ENCODE measurements at places on chromosomes 4 and X. TPM values are rescaled to one million over a fixed set of nuclear protein-coding genes. Genes with fewer than 3 reads are reported as not detected.

WDR45 gene
- 68.1 TPM for total RNA-seq

PRKX gene
- total RNA-seq, result 3.8 TPM

HSFX4 gene
- total RNA-seq, result 0.30 TPM

FOXR2 gene
- total RNA-seq, result not detected

DNA sequence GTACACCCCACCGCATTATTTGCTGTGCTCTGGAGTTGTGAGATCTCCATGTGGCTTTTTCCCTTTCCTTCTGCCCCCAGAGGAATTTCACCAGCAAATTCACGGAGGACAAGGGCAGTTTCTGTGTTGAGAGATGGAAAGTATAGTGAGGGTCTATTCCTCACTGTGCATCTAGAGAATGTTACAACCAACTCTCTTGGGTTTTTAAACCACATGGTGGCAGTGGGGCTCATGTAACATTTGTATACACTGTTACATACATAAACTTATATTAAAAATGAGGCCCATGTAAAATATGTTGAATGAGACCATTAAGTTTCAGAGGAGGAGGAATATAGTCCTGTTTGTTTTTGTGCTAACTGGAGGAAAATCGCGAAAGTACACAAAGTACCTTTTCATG, 909 bp upstream of the PRKG2 start:
- no peak for DNase-seq

DNA sequence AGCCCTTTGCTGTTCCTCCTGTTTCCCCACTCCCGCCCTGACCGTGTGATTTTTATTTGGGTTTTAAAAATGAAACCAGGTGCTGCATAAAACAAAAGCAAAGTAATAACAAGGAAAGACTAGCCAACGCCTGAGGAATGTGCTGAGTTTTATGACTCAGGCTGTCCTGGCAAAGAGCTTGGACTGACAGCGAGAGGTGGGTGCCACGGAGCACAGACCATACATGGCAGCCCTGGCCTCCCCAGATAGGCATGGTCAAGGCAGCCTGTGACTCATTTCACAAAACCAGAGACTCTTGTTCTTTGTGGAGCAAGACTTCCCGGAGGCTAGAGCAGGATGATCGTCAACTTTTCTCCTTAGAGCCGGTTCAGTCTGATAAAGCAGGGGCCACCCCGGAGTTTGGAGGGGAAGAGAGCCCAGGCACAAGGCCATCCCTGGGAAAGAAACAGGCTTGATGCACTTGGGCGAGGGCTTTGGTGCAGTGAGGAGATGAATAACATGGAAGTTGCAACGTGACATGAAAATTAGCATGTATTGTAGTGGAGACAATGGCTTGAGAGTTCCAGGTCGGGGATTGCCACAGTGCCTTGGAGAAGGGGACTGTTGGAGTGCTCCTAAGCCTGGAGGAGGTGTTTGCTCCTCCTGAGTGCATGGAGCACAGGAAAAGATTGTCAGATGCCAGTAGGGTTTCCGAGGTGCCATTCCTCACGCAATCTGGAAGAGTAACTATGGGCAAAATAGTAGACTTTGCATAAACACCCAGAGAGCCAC, 54.8 kb downstream of the C4orf51 start:
- DNase-seq, result no peak

DNA sequence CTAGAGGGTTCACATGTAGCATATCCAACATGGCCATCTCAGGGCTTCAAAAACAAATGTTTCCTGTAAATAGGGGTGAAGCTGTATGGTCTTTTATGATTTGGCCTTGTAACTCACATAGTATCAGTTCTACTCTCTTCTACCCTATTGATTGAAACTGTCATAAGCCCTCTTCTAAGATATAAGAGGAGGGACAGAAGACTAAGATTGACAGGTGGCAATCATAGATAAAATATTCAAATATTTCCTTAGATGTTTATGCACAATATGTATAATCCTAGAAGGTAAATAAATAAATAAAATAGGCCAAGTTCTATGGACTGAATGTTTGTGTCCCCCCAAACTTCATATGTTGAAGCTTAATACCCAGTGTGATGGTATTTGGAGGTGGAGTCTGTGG, 6.9 kb upstream of the BEX3 start:
- DNase-seq, result no peak

GRCh38 chr4:8278421-8279287, 9.1 kb downstream of the HTRA3 start:
- no peak for DNase-seq

- DNase-seq, result no peak
Measured at GRCh38 chr4:29262986-29263385, 1457.2 kb upstream of the PCDH7 start.

DNA sequence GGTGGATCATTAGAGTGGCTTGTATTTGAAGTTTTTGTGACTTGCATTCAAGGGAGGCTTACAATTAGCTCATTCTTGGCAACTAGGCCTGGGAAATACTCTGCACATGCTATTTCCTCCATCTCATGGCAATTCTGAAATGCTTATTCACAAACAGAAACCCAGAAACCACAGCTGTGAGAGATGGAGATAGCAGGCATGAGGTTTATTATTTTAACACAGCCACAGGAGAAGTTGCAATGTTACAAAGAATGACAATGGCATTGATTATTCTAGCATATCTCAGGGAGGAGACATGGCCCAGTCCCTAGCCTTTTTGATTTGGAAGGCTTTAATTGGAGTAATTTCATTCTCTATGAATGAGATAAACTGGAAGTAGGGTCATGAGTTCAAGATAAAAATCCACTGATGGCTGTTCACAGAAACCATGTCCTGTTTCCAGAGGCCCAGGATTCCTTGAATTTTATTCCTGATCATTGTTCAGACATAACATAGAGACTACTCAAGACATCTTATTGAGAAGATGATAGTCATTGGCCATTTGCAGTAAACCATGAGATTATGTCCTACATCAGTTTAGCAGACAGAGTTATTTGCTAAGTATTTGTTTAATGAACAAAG, 123.9 kb downstream of the MID1 start:
- no peak for DNase-seq

DNA sequence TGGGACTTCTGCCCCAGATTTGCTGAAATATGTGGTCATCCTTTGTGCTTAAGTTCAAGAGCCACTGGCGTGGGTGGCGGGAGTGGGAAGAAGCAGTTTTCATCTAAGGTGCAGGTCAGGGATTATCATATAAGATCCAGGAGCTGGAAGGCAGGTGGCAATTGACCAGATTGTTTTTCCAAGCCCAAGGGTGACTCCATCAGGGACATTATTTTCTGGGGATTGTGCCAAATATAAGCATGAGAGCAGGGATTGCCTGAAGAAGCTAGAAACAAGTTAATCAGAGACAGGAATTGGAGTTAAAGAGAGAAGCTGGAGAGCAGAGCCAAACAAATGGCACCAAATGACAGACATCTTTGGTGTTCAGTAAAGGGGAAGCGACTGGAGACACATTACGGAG, 19.4 kb upstream of the SEL1L3 start:
- DNase-seq, result no peak

All from cardiac septum (tissue), 1 donor.